ENCODE measurements at places on chromosomes 16 and 17.

GRCh38 chr17:77753246-77753645 is 205.3 kb upstream of the TNRC6C start:
- no peak for DNase-seq

GRCh38 chr16:84368308-84368996 is at the start of gene ATP2C2:
ATP2C2 (plus strand) TSS chr16:84368538; CDS start chr16:84368616, 78 bp downstream.
- DNase-seq = no peak

- DNase-seq = peak; percentile 60
Measured at GRCh38 chr16:9092282-9092977, 986 bp downstream of the HAPSTR1 start.

GRCh38 chr17:39208136-39208535 is 8.1 kb downstream of the RPL19 start:
- DNase-seq = no peak

DNA sequence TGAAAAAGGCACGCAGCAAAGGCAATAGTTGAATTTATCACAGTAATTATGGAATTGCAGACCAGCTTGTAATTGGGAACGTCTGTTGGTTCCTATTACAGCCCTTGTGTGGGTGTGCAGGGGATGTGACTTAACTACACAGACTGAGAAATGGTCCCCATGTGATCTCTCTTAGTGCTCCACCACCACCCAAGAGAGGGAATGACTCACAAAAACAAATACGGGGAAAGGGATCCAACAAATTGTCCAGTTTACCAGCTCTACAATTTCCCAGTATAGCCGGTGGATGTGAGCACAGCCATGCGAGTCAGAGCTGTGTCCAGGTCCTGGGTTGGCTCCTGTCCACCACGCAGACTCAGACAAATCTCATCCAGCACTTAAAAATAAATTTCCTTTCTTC is 337.9 kb downstream of the GRIN2A start:
- no peak for DNase-seq

GRCh38 chr16:86007524-86007923 is 108.6 kb downstream of the IRF8 start:
- no peak for DNase-seq

- DNase-seq = no peak
Measured at GRCh38 chr17:17090642-17091103, 48.4 kb downstream of the MPRIP start.

- no peak for DNase-seq
Measured at GRCh38 chr17:57570724-57571344, 174.3 kb downstream of the CCDC182 start.

DNA sequence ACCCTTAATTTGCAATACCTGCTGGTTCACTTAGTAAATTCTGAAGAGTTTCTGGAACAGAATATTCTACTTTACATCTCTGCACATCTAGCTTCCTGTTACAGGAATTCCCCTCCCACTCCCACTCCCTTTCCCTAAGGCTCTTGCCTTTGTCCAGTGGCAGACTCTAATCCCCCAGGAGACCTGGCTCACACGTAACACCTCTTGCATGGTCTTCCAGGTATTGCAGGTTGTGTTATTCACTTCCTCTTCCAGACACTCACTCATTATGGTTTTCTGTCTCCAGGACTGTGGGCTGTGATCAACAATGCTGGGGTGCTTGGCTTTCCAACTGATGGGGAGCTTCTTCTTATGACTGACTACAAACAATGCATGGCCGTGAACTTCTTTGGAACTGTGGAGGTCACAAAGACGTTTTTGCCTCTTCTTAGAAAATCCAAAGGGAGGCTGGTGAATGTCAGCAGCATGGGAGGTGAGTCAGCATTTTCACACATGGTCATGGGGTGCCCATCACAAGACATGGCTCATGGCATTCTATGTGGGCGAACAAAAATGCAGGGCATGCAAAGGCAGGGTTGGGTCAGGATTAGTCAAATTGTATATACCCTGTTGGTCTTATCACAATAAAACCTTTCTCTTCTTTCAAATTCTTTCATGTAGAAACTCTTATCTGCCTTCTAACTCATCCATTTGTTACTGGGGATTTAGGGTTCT is 35.8 kb downstream of the HSD17B2 start:
- DNase-seq = no peak

DNA sequence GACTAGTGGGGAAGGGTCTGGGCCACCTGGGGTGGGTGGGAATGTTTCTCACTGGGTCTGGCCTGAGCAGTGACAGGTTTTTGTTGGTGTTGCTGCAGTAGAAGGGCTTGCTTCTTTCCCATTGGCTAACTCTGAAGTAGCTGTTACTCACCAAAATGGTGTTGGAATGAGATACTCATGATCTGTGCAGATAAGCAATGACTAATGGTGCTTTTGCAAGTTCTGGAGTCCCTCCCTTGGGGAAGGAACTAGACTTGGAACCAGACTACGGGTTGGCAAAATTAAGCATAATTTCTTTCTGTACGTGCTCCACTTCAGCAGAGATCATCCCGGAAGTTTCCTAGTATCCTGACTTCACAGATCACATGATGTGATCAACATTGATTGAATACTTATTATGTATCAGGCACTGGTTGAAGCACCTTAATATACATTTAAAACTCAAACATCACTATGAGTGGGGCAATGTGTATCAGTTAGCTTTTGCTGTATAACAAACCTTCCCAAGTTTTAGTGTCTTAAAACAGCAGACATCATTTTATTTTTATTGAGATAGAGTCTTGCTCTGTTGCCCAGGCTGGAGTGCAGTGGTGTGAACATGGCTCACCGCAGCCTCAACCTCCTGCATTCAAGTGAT is 30.1 kb downstream of the CHP2 start:
- DNase-seq = no peak

GRCh38 chr17:68584581-68585303 is 16.4 kb downstream of the FAM20A start:
- no peak for DNase-seq

- peak; percentile 62 for DNase-seq
Measured at GRCh38 chr17:74780443-74781238, 4.5 kb upstream of the NAT9 start.

DNA sequence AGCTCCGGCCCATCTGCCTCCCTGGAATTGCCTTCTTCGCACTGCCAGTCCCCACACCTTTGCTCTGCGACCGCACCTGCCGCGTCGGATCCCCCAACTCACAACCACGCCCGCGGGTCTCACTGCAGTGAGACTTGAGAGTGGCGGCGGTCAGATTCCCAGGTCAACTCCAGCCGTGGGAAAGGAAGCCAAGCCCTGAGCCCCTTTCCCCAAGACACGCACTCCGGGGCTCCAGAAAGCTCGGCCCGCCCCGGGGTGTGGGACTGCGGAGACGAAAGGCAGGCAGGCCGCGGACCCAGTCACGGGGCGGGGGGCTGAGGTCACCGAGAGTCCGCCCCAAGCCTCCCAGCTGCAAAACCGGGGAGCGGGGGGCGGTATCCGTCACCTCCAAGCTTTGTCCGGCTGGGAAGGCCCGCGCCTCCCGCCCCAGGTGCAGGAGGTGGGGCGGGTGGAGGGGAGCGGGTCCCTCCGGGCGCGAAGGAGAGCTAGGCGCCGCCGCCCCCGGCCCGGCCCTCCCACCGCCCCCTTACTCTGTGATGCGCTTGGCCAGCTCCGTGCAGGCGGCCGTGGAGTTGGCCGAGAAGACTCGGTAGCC is 615 bp downstream of the PRPSAP1 start:
- DNase-seq = peak; percentile 31

DNA sequence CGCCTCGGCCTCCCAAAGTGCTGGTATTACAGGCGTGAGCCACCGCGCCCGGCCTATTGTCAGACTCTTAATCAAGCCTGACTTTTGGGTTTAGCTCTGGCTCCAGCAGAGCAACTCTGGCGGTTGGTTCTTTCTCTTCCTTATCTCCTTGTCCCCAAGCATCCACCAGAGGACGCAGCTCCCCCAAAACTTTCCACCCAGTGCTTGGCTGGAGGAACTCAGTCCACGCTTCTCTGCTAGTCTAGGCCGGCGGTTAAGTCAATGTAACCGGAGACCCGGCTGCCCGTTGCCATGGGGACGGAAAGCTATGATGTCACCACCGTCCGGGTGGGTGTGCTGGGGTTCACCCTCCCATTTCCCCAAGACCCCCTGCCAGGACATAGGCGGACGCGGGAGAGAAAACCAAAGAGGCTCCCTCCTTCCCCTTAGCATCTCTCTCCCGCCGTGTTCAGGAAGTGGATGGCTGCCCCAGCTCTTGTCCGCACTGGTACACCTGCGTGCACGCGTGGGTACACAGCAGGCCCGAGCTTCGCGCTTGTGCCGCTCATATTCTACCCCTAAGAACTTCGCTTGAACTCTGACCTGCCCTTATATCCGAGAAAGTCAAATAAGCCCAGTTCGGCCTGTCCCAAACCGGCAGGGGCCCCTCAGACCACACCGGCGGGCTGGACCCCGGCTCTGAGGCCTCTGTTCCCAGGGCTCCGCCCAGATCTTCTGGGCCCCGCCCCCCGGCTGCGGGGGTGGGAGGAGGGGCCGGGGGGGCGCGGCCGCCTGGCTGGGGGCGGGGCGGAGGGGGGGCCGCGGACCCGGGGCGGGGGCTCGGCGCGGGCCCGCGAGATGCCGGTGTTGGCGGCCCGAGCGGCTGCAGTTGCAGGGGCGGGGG is at the start of gene RND2:
RND2 (plus strand) TSS at position 825 of the 883 bp plus-strand sequence. CDS start 117 bp downstream, outside the sequence.
- DNase-seq = peak; percentile 85

Data from activated CD8-positive, alpha-beta T cell treated with anti-CD3 and anti-CD28 coated beads, Interleukin-2, amount 10 ng/mL, durations not matched to agents 7 days and 5 days (primary cell).